ENCODE measurements at places on chromosomes 1 and 21.
A peak's percentile ranks its signal among the peaks of the same experiment; 100 is the strongest.

DNA sequence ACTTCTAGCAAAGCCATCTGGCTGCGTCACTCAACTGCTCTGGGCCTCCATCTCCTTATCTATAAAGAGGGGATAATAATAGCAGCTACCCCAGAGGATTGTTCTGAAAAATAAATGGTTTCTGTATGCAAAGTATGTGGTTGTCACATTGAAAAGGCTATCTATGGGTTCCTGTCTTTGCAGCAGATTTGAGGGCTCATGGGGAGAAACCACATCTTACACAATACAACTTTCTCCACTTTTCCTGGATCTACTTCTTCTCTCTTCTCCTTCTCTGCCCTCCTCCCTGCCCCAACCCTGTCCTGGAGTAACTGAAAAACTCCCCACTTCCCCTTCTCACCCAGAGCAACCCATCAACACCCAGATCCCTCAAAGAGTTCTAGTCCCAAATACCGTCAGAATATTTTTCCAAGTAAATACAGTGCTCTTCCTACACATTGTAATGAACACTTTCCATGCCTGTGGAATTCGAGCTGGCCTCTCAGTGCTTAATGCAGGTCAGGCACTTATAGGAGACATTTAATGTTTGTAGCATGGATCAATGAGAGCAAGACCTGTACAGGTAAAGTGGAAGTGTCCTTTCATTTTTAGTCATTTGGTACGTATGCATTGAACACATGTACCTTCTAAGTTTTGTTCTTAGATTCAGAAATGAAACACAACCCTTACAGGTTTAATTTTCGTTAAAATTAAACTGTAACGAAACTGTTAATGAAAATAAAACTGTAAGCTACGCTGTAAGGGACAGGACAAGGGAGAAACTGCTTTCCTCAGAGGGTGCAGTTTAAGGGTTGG, 131.9 kb downstream of the AK5 start:
- DNase-seq, result no peak

DNA sequence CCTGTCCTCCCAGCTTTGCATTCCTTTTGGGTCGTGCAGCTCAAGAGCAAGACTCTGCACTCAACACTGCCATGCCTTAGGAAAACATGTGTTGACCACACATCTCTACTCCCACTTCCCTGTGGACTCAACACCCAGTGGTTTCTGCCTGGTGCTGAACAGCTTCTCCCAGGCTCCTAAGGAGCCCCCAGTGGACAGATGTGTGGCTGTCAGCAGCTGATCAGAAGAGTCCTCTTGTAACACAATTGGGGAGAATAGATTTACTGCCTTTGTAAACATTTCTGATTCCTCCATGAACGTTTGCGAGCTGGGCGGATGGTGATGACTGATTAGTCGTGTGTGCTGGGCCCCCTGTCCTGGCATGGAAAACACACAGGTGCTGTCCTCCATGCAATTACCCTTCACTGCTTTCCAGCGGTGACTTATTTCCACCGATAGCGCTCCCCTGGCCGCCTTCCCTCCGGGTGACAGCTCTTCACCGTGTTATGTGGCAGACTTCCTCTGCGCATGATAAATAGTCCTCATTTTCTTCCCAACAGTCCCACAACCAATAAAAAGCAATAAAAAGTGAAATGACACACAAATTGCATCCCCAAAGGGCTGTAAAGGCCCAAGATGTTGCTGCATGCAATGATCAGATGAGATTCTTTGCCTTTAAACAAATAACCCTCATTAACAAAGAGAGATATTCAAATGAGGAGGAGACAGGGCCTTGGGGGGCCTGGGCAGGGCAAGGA, 249.4 kb upstream of the AJAP1 start:
- DNase-seq, result no peak

DNA sequence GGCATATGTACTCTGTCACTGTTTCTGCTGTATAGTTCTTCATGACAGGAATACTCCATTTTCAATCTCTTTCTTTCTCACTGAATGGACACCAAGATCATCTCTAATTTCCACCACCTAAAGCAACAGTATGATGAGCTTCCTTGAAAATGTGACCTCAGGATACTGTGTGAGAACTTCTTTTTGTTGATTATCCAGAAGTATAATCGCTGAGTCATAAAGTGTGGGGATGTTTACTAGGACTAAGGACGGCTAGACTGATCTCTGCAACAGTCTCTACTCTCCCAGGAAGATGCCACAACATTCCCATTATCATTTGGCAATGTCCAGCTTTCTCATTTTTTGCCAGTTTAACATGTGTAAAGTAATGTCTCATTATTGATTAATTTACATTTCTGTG, 70.3 kb downstream of the TNFSF18 start:
- no peak for DNase-seq

DNA sequence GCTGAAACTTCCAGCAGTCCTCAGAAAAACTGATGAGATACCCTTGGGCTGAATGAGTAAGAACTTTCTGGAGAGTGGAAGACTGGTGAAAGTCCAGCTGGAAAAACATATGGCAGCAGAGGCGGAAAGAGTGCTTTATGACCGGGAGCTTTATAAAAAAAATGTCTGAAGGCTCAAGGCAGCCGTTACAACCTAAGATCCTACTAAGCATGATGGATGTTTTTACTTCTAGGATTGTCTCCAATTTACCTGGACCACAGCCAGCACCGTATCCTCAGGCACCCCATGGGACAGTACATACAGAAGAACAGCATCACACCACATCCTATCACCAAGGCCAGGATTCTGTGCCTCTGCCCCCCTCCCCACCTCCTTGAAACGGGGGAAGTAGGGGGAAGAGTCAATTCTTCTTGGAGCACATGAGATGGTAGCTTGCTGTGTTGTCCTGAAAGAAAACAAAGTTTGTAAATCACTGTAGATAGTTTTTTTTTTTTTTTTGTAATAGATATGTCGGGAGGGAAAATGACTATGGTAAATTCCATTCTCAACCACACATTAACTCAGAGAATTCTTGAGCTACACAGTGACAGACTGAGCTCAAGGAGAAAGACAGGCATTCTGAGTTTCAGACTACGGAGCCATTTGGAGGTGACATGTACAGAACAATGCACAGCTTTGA, 11.8 kb upstream of the IRF2BP2 start:
- DNase-seq, result no peak

GRCh38 chr1:43058545-43059360, 100.1 kb upstream of the SLC2A1 start:
- DNase-seq, result no peak

GRCh38 chr1:66613187-66613586, 79.2 kb downstream of the SGIP1 start:
- no peak for DNase-seq

GRCh38 chr1:26853156-26853555, 9.8 kb upstream of the SFN start:
- peak; percentile 54 for DNase-seq

GRCh38 chr1:180542838-180543145, 16.0 kb upstream of the OVAAL start:
- DNase-seq, result no peak

DNA sequence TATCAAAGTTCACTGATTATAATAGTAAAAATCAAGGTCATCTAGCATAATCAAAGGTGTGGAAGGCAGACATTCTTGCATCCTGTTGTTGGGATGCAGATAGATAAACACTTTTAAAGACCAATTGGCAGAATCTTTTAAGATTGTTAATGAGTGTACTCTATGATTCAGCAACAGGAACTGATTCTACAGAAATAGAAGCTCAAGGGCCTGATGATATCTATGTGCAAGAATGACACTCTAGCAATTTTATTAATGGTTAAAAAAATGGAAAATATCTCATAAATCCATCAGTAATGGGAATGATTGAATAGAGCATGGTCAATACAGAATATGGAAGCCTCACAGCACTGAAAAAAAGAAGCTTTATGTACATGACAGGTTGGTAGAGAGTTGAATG, 2.2 kb upstream of the ATP1A4 start:
- no peak for DNase-seq

- DNase-seq, result no peak
Observed at GRCh38 chr1:29909962-29910361, 673.6 kb downstream of the PTPRU start.

DNA sequence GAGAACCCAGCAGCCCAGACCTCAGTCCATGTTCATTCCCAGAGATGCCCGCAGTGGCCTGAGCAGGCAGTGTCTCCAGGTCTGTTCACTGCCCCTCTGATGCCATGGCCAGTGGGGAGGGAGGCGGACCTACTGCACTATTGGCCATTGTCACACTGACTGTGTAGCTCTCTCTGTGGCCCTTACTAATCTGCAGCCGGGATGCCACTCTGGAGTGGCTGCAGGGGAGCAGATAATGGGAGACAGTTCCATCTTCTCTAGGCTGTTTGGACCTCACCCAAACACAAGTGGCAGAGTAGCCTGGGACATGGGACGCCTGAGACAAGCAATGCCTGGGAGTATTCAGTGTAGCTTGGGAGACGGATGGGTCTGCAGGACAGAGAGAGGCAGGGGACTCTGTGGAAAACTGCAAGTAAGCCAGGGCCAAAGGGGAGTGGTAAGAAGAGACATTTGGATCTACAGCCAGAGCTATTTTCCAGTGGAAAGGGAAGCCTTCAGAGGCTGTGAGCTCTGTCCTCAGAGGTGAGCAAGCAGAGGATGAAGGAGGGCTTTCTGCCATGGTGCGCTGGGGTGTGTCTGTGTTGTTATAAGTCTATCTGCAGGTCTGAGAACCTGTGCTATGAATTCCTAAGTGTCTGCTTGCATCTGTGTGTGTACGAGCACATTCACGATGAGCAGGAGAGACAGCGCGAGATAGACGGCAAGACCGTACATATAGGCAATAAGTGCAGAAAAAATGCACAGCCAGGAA, 26.7 kb downstream of the DMBX1 start:
- no peak for DNase-seq

DNA sequence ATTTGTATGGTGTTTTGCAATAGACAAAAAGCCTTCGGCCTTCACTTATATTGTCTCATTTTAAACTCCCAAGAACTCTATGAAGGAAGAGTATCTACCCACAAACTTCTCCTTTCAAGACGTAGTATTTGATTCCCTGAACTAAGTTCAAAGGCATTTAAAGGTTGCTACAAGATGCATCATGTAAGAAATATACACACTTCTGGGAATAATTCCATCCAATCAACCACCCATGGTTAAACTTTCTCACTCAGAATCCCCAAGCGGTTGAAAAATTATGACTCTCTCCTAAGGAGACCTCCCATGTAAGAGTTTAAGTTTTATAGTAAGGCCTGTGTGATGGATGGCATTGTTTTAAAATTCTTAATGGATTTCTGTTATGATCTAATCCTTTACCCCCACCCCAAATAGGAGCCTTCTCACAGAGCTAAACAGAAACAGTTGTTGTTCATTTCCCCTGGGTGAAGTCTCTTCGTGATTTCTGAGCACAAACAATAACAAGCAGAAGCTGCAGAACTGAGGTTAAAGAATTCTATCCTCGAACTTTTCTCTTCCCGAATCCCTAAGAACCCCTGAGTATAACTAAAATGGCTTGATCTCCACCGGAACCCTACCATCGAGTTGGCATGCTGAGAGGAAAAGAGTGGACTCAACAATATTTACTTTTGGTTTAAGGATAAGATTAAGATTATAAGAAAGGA, 185.0 kb downstream of the TGFBR3 start:
- no peak for DNase-seq

DNA sequence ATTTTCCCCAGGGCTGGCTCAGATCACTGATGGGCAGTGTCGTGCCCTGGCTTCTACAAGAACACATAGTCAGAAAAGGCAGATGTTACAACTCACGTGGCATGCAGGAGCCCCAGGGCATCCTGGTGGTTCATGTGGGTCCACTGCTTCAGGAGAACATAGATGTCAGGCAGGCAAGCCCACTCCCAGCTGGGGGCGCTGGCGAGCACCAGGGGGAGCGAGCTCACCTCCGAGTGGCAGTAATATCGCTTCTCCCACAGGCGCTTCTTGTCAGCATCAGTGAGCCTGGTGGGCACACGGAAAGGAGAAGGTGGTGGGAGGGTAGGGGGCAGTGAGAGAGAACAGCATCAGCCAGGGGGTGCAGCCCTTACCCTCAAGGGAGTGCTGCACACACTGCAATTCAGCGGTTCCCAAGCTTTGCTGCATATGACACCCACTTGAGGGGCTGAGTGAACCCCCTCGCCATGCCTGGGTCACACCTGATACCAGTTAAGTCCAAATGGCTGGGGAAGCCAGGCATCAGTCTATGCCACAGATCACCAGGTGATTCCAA, 34.3 kb upstream of the PPP1R15B start:
- DNase-seq, result peak; percentile 20

DNA sequence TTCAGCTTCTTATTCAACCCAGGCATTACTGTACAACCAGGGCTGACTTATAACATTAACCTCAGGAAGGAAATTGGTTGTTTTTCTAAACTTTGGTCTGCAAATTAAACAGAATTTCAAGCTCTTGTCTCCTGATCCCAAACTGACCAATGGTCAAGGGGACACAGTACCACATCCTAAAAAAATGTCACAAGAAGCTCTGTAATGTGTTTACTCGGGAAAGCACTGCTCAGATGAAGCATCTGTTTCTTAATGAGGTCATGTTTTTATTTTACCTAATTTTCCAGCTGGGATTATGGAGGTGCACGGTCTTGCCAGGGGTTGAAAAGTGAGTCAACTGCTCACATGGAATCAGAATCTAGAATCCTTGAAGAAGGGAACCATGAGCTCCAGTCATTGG, 18.7 kb downstream of the ADAMTS5 start:
- no peak for DNase-seq

GRCh38 chr1:2314273-2314802, 77.0 kb downstream of the MORN1 start:
- no peak for DNase-seq

- no peak for DNase-seq
Observed at GRCh38 chr1:47847763-47848162, 149.4 kb downstream of the TRABD2B start.

- DNase-seq, result no peak
Observed at GRCh38 chr1:63134501-63135173, 187.7 kb upstream of the FOXD3 start.

DNA sequence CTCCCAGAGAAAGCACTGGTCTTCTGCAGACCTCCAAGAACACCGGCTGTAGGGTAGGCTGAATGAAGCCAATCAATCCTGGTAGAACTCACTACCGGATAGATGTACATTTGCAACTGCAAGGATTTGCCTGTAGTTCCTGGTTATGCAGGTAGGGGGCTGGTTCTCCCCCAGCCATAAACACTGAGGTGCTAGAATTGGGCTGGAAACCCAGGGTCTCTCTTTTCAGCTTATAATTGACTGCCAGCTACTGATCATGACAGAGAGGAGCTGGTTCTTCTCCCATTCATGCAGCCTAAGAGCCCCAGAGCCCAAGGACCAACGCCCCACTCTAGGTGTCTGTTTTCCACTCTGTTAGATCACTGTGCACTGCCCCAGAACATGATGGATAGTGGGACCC, 21.5 kb upstream of the MTARC2 start:
- DNase-seq, result no peak

GRCh38 chr1:15706751-15707150, 22.6 kb downstream of the PLEKHM2 start:
- no peak for DNase-seq

- no peak for DNase-seq
Observed at GRCh38 chr1:159829822-159830465, 3.3 kb downstream of the SLAMF8 start.

- DNase-seq, result no peak
Observed at GRCh38 chr1:64343823-64344190, 126.1 kb upstream of the CACHD1 start.

GRCh38 chr1:161473348-161473747, 31.9 kb upstream of the FCGR2A start:
- DNase-seq, result no peak

GRCh38 chr1:56798053-56798471, 21.1 kb downstream of the FYB2 start:
- no peak for DNase-seq
